BE2C (cell line): ENCODE measurements at places on chromosomes 2 and 18.

DNA sequence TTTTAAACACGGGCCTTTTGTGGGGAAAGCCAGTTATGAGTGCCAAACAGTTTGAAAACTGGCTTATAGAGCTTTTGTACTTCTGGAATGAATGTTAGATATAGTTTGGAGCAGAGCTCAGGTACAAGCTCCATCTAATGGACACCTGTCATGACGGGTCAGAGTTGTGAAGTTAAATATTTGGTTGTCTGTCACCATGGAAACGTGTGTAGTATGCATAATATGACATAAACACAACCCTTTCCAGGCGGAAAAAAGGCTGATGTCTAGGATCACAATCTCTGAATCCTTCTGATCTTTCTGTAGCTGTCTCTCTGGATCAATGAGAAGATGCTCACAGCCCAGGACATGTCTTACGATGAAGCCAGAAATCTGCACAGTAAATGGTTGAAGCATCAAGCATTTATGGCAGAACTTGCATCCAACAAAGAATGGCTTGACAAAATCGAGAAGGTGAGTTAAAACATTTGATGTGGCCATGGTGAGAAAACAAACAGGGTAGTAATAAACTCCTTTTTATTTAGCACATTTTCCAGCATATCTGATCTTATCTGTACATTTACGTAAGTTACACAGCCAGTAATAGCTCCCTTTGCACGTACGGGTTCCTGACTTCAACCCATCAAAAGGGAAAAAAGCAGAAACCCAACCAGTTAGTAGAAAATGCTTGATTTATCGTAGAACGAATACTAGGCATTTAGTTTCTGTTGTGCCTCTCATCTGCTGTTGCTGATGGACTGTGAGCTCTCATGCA lies 80.6 kb upstream of the EML6 start:
- no peak for DNase-seq

DNA sequence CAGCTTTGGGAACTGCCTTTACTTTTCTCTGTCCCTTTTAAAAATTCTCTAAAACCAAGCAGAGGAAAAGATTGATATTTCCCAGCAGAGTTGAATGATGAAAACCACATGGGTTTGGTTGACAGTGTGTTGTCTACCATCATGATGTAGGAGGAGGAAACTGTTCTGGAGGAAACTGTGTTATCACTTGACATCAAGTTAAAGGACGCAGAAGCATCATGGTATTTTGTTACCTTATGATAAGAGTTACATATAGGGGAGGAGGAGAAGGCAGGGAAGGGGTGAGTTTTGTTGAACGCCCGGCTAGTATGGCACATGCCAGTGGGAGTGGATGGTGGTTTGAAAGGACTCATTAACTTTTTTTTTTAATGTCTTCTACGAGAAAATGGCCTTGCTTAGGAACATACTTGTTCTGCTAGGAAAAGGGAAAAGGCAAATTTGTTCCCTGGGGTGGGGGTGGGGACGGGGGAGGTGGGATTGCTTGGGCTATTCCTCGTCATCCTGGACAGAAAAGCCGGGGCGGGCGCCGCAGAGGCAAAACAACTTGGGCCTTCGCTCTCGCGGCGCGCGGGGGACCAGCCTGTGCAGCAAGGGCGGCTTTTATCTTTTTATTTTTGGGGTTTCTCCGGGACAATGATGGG lies 766 bp downstream of the TMEM17 start:
- DNase-seq = no peak

DNA sequence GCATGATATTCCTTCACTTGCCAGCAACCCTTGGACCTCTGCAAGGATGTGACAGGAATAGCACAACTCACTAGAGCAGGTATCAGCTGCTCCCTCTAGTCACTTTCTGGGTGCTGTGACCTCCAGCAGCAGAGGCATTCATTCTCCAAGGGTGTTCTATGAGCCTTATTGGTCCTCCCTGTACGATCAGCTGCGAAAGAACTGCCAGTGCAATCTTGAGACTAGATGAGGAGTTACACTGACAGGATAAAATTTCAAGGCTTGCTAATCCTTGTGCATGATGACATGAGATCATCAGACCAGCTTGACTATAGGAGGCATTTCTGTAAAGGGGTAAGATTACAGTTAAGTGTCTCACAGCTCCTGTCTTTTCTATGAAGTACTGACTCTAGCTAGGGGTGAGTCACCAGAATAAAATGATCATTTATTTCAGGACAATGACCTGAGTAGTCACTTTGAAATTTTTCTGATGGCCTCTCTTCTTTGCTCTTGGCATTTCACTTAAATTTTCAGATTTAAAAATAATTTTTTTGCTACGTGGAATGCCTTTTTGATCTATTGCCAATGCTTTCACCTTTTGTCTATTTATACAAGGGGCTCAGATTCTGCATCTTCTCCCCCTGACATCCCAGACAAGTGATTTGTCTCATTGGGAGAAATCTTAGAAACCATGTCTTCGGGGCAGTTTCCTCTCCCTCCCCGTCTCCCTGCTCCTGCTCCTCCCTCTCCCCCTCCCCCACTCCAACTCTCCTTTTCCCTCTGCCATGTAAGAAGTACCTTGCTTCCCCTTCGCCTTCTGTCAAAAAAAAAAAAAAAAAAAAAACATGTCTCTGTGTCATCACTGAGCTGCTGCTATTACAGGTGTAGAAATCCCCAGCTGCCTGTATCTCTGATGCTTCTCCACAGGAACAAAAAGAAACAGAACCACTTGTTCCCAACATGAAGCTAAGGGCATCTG lies 49.2 kb upstream of the FRZB start:
- no peak for DNase-seq

DNA sequence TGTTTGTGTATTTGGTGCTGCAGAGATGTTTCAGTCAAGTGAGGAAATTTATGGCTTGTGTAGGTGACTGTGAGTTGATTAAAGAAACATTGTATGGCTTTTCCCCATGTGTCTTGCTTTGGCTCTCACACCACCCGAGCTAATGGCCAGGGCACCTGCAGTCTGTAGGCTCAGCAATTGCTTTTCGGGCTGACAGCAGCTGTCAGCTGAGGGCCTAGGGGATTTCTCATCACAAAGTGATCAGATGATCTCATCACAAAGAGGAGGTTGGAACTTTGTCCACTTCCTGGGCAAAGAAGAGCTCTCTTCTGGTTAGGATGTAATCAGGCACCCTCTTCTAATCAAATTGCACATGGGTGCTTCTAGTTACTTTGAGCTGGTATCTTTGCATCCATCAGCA lies 632.2 kb downstream of the SLC4A3 start:
- DNase-seq = no peak

DNA sequence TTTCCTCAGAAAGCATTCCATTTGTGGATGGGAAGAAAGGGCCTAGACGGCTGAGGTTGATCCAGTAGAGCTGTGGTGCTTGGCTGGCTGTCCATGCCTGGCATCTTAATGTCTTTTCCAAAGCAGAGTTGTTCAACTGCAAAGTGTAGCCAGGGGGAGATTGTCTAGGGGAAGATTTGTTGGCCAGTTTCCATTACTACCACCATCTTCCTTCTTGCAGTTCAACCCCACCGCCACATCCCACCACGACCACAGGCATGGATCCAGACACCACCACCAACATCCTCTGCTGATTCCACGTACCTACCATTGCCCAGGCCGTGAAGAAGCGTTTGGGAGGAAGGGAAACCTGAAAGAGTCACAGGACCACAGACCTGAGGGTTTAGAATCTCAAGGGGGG lies 50.7 kb upstream of the HAAO start:
- no peak for DNase-seq

DNA sequence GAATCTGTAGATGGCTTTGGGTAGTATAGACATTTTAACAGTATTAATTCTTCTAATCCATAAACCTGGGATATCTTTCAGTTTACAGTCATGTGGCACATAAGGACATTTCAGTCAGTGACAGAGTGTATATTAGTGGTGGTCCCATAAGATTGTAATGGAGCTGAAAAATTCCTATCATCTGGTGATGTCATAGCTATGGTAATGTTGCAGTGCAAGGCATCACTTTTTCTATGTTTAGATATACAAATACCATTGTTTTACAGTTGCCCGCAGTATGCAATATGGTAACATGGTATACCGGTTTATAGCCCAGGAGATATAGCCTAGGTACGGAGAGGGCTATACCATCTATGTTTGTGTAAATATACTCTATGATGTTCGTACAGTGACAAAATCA lies 9.7 kb downstream of the CCDC150 start:
- no peak for DNase-seq

DNA sequence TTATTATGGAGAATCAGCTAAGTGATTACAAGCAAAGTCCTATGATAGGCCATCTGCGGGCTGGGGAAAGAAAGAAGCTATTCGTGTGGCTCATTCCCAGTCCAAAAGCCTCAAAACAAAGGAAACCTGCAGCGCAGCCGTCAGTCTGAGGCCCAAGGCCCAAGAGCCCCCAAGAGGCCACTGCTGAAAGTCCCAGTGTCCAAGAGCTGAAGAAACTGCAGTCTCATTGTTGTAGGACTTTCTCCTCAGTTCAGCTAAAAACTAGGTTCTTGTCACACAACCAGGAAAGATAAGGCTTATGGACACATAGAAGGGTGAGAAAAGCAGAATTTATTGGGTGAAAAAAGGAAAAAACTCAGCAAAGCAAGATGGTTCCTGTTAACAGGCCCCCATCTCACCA lies 143.2 kb downstream of the RHBDD1 start:
- no peak for DNase-seq

DNA sequence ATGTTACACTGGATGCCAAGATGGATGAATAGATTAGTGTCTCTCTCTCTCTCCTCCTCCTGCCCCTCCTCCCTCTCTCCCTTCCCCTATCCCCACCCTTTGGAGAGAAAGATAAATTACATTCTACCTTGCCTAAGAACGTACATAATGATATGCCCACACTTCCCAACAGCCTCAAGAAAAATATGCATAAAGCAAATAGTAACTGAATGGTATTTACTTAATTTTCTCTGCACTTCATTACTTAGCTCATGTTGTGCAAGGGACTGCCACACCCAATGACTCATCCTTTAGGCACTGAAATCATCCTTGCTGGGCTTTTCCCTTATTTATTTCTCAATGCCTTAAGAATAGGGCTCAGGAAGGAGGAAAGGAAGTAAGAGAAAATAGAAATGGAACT lies 137.3 kb upstream of the PID1 start:
- DNase-seq = no peak

- no peak for DNase-seq
Observed at GRCh38 chr2:196987298-196987648, 60.8 kb upstream of the PGAP1 start.

- DNase-seq = no peak
Observed at GRCh38 chr2:10080536-10081304, 509 bp upstream of the CYS1 start.

GRCh38 chr2:176246331-176246730 lies 22.9 kb upstream of the MTX2 start:
- DNase-seq = no peak

- no peak for DNase-seq
Observed at GRCh38 chr2:47724221-47724981, 58.5 kb upstream of the MSH6 start.

- DNase-seq = no peak
Observed at GRCh38 chr2:8144785-8145184, 537.1 kb upstream of the ID2 start.

DNA sequence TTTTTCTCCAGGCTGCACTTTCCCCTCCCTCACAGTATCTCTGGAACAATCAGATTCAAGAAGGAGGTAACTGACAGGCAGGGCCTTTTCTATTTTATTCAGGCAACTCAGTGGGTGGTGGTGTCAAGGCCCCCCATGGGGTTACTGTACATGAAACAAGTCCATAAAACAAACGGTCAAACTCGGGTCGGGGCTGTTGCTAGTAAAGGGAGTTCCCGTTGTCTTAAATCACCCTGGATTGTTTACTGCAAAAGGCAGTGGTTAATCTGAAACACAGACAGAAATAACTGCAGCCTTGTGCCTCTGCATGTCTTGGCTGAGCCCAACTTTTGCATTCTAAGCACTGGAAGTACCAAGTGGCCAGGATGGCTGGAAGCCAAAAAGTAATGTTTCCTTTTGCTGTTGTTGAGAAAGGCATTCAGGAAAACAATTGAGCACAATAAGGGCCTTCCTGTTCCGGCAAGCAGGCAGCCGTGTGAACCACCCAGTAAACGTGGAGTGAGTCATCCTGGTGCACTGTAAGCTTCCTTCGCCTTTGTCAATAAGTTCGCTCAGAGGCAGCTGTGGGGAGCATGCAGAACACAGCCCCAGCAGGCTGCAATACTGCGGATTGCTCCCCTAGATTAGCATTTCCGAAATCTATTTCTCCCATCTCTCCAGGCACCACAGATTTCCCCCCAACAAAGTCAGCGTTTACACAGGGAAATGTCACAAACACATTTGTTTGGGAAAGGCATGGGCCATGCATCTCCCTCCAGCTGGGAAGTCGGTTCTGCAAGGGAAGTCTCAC lies 149.6 kb downstream of the IRS1 start:
- DNase-seq = no peak

- no peak for DNase-seq
Observed at GRCh38 chr2:107545066-107545465, 281.6 kb upstream of the RGPD4 start.
